ENCODE measurements at places on chromosomes 5 and 9. TPM values are rescaled to one million over a fixed set of nuclear protein-coding genes. Genes with fewer than 3 reads are reported as not detected.

GRCh38 chr5:148471379-148471778 is 87.6 kb downstream of the FBXO38 start:
- H3K27ac ChIP-seq: no peak overlapping the region
- no peak for DNase-seq
- no peak overlapping the region for H3K4me3 ChIP-seq
- no peaks in the 10 kb centered on the region for H3K4me1 ChIP-seq
- no peaks in the 10 kb centered on the region for H3K27me3 ChIP-seq
- no peaks in the 10 kb centered on the region for H3K36me3 ChIP-seq

GRCh38 chr5:138930371-138931097 is 55.4 kb upstream of the LRRTM2 start:
- DNase-seq: no peak
- no peaks in the 10 kb centered on the region for H3K36me3 ChIP-seq
- H3K27ac ChIP-seq: no peak overlapping the region
- no peaks in the 10 kb centered on the region for H3K27me3 ChIP-seq
- H3K4me1 ChIP-seq: peaks cover 3% of the 10 kb centered on the region

DNA sequence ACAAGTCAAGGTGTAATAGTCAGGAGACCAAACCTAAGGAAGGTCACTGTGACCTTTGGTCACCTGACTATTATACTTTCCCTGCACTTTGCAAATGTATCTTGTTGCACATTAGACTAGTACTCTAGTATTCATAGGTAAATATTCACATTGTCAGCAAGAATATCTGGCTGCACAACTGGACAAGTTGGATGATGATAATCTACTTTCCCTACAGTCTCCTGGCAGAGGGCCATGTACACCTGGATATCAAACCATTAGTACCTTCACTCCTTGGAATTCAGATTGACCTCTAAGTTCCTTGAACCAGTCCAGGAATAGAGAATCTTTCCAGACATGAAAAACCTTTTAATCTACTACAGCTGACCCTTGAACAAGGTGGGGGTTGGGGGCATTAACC is 344.8 kb downstream of the DEPDC1B start:
- DNase-seq: no peak
- peaks cover 5% of the 10 kb centered on the region for H3K4me1 ChIP-seq
- H3K36me3 ChIP-seq: no peaks in the 10 kb centered on the region
- no peaks in the 10 kb centered on the region for H3K27me3 ChIP-seq

DNA sequence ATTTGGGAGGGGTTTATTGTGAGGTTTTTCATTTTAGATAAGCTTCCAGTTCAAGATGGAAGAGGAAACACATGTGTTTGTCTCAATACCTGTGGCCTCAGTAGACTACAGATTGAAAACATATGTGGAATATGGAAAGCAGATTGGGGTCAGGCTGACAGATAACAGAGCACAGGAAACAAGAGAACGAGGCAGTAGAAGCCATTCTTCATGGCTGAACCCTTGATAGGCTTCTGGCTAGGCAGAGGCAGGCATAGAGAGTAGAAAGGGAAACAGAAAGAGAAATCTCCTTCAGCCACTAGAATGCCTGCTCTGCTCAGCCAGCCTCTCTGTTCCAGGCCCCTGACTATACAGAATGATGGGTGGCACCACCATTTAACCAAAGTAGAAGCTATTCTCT is 152.5 kb downstream of the MUSK start:
- no peaks in the 10 kb centered on the region for H3K27me3 ChIP-seq
- no peaks in the 10 kb centered on the region for H3K36me3 ChIP-seq
- H3K27ac ChIP-seq: no peak overlapping the region
- no peak for DNase-seq
- peaks cover 3% of the 10 kb centered on the region for H3K4me1 ChIP-seq
- H3K4me3 ChIP-seq: no peak overlapping the region

DNA sequence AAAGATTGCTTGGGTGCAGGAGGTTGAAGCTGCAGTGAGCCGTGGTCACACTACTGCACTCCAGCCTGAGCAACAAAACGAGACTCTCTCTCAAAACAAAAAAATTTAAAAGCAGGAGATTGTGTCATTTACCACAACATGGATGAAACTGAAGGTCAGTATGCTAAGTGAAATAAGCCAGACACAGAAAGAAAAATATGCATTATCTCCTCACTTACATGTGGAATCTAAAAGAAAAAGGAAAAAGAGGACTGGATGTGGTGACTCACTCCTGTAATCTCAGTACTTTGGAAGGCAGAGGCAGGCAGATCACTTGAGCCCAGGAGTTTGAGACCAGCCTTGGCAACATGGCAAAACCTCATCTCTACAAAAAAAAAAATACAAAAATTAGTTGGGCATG is 146.8 kb upstream of the DAPK1 start:
- no peaks in the 10 kb centered on the region for H3K36me3 ChIP-seq
- H3K4me3 ChIP-seq: no peak overlapping the region
- peak overlapping the region; percentile 28 for H3K27ac ChIP-seq
- no peaks in the 10 kb centered on the region for H3K4me1 ChIP-seq
- no peaks in the 10 kb centered on the region for H3K27me3 ChIP-seq

GRCh38 chr9:133423216-133423615 is 1.0 kb downstream of the ADAMTS13 start:
- H3K36me3 ChIP-seq: no peaks in the 10 kb centered on the region
- no peak for DNase-seq
- peaks cover 6% of the 10 kb centered on the region for H3K4me1 ChIP-seq
- no peak overlapping the region for H3K4me3 ChIP-seq
- no peak overlapping the region for H3K27ac ChIP-seq

DNA sequence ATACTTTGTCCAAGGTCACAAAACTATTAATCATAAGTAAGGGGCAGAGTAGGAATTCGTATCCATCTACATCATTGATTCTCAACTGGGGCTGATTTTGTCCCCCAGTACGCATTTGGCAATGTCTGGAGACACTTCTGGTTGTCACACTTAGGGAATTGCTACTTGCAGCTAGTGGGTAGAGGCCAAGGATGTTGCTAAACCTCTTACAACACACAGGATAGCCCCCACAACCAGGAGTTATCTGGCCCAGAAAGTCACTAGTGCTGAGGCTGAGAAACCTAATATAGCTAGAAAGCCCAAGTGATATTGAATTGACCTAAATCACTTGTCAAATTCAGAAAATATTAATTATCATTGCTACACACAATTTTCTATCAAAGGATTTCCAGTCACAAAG is 120.4 kb upstream of the ABCA1 start:
- no peak for DNase-seq
- no peaks in the 10 kb centered on the region for H3K36me3 ChIP-seq
- no peak overlapping the region for H3K4me3 ChIP-seq
- H3K27ac ChIP-seq: peak overlapping the region; percentile 55
- no peaks in the 10 kb centered on the region for H3K27me3 ChIP-seq
- H3K4me1 ChIP-seq: peaks cover 24% of the 10 kb centered on the region

DNA sequence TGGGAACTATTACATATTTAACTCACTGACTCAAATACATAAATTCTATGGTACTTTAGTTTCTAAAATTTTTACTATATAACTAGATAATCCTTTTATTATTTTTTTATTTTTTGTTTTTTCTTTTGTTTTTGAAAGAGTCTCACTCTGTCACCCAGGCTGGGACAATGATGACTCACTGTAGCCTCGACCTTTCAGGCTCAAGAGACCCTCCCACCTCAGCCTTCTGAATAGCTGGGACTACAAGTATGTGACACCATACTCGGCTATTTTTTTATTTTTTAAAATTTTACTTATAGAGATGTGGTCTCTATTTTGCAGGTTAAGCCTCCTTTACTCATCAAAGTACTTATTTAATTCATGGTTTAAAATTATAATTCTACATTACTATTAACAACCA is 92.2 kb upstream of the SLCO4C1 start:
- no peaks in the 10 kb centered on the region for H3K36me3 ChIP-seq
- no peak overlapping the region for H3K4me3 ChIP-seq
- no peak for DNase-seq
- no peaks in the 10 kb centered on the region for H3K4me1 ChIP-seq
- no peak overlapping the region for H3K27ac ChIP-seq
- H3K27me3 ChIP-seq: no peaks in the 10 kb centered on the region

- no peaks in the 10 kb centered on the region for H3K27me3 ChIP-seq
- no peaks in the 10 kb centered on the region for H3K36me3 ChIP-seq
- H3K4me1 ChIP-seq: peaks cover 33% of the 10 kb centered on the region
Measured at GRCh38 chr9:72951520-72952380, 1.1 kb downstream of the ALDH1A1 start.

- H3K27me3 ChIP-seq: no peaks in the 10 kb centered on the region
- no peaks in the 10 kb centered on the region for H3K4me1 ChIP-seq
- no peak for DNase-seq
- no peak overlapping the region for H3K27ac ChIP-seq
- H3K36me3 ChIP-seq: no peaks in the 10 kb centered on the region
Measured at GRCh38 chr9:34087370-34087769, 38.7 kb upstream of the UBAP2 start.

DNA sequence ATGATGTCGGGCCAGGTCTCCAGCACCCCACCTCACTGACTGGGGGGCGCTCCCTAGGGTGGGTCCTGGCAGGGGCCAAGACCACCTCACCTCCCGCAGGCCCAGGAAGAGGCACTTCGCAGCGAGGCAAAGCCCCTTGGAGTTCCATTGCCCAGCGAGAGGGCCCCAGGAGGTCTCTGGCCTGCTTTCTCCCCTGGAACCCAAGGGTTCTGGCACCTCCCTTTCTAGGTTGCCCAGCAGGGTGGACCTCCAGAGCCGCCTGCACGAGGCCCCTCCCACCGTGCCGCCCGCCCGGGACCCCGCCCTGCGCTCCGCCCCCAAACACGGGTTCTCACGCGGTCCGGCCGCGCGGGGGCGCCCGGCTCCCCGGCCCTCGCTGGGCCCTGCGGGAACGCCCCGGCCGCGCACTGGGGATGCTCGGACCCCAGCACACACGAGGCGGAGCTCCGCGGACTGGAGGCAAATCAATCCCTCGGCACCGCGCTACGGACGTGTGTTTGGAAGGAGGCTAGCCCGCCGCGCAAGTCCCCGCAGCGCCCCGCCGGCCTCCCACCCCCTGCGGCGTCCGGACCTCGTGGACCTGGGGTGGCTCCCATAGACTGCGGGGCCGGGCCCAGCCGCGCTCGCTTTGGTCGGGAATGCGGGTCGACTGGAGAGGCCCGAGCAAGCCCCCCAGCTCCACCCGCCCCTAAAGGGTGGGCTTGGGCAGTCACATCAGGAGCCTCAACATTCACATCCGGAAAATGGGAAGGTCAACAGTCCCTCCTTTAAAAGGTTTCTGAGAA is 99.5 kb upstream of the LMX1B start:
- H3K36me3 ChIP-seq: no peaks in the 10 kb centered on the region
- no peak overlapping the region for H3K4me3 ChIP-seq
- H3K27ac ChIP-seq: no peak overlapping the region
- peaks cover 54% of the 10 kb centered on the region for H3K27me3 ChIP-seq
- peak; percentile 78 for DNase-seq

- H3K4me3 ChIP-seq: no peak overlapping the region
- H3K27ac ChIP-seq: no peak overlapping the region
Measured at GRCh38 chr5:123802298-123802951, 290.4 kb downstream of the CSNK1G3 start.

DNA sequence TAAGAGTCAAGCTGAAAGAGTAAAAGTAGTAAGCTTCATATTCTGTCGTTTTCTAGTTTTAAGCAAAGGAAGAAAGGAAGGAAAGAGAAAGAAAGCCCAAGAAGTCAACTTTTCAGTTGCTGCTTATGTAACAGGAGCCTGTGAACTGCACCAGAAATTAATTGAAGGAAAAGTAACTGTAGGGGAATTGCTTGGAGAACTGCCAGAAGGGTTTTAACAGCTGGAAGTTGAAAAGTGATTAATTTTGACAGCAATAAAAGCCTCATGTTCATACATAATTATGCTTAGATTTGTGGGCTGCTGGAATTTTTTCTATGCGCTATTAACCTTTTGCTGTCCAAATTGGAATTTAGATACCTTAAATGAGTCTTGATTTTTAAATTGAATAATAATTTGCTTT is 255.7 kb downstream of the ENC1 start:
- DNase-seq: no peak
- H3K27me3 ChIP-seq: no peaks in the 10 kb centered on the region
- no peaks in the 10 kb centered on the region for H3K36me3 ChIP-seq
- no peak overlapping the region for H3K4me3 ChIP-seq

- DNase-seq: peak; percentile 25
- H3K36me3 ChIP-seq: no peaks in the 10 kb centered on the region
- H3K4me1 ChIP-seq: no peaks in the 10 kb centered on the region
Measured at GRCh38 chr5:14753292-14753691, 88.8 kb downstream of the OTULIN start.

- no peaks in the 10 kb centered on the region for H3K36me3 ChIP-seq
- H3K4me3 ChIP-seq: no peak overlapping the region
- DNase-seq: no peak
- H3K27ac ChIP-seq: no peak overlapping the region
Measured at GRCh38 chr5:147461915-147462314, 48.0 kb downstream of the DPYSL3 start.

The FOXI1 gene
- polyA plus RNA-seq: not detected

The ORM1 gene
- polyA plus RNA-seq: 976 TPM

The TMEM250 gene
- polyA plus RNA-seq: 45.3 TPM

- H3K27me3 ChIP-seq: no peaks in the 10 kb centered on the region
- H3K4me3 ChIP-seq: no peak overlapping the region
- H3K4me1 ChIP-seq: peaks cover 27% of the 10 kb centered on the region
- no peaks in the 10 kb centered on the region for H3K36me3 ChIP-seq
- DNase-seq: peak; percentile 47
- H3K27ac ChIP-seq: peak overlapping the region; percentile 66
Measured at GRCh38 chr9:133075925-133076630, 14.3 kb downstream of the CEL start.

The PCDHGA8 gene
- 0.28 TPM for polyA plus RNA-seq

The FBXO4 gene
- polyA plus RNA-seq: 8.3 TPM

DNA sequence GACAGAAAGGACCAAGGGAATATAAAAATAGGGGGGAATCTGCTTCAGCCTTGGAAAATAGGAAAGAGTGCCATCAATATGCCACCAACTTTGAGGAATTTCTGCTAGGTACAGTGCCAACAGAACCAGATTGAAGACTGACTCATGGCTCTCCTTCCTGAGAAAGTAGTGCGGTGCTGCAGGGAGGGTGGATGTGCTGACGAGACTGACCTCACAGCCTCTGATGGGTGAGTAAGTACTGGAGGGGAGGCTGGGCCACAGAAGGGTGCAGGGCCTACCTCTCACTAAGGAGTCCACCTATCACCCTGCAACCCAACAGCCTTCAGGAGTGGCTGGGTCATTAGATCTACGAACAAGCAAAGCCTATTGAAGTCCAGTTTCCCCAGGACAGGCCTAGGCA is 187.6 kb downstream of the GABBR2 start:
- DNase-seq: no peak
- no peaks in the 10 kb centered on the region for H3K36me3 ChIP-seq

GRCh38 chr5:92206681-92207080 is 823.6 kb upstream of the ARRDC3 start:
- no peak overlapping the region for H3K4me3 ChIP-seq
- no peak for DNase-seq
- H3K36me3 ChIP-seq: no peaks in the 10 kb centered on the region
- H3K27ac ChIP-seq: no peak overlapping the region

DNA sequence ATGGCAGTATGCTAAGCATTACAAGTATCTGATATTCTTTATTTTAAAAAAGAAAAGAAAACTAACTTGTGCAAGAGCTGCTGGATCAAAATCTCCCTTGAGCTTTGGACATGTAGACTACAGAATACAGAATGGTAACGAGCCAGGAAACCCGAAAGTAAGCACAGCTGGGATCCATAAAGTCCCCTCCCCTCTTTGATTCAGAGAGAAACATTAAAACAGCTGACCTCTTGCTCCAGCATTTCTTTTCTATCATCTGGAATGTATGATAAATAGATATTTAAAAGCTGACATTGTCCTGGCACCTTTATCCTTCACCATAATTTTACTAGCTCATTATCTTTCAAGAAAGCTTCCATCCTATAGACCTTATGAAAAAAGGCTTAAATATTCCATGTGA is 28.2 kb upstream of the LPAR1 start:
- no peaks in the 10 kb centered on the region for H3K27me3 ChIP-seq
- no peaks in the 10 kb centered on the region for H3K36me3 ChIP-seq
- peak overlapping the region; percentile 66 for H3K27ac ChIP-seq
- no peak for DNase-seq
